Activated T-cell treated with anti-CD3 and anti-CD28 coated beads for 48 hours (primary cell): ENCODE measurements at places on chromosomes 2 and 18.

DNA sequence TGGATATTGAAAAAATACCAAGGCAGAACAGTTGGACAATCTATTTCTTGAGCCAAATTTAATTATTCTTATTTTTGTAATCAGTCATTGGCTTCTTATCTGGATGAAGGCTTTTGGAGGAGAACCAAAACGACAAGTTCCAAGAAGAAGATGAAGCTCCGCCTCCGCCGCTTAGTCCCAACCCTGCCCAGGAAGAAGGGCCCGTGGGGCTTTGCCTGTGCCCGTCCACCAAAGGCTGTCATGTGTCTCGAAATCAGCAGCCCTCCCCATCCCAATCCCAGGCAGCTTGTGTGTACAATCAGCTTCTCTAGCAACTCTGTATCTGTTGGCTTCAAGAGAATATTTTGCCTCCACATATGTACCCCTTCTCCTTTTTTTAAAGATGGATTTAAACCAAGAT lies 24.6 kb downstream of the PTRHD1 start:
- DNase-seq, result no peak

DNA sequence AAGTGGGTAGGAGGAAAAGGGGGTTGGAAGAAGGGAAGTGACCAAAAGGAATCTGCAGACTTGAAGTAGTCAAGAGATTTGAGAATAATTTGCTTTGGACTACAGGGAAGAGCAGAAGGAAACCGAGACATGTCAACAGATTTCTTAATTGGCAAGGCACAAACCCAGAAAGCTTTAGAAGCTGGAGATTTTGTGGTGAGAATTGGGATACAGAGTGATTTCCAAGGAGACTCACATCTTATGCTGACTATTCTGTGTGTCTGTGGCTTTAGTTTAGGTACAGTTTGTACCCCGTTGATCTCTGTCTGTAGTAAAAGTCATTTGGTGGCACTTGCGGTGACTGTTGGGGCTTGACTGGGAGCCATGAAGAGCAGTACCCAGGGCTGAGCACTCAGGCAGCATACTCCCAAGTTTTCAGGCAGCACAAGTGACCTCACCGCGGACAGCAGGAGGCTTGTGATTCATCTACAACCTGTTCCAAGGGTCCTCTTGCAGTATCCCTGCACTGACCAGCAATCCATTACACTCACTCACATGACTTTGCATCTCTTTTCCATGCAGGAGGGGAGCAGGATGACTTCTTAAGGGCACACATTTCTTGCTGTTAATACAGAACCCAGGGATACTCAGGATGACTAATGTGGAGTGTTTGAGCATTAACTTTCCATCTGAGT lies 97.1 kb upstream of the TNP1 start:
- DNase-seq, result no peak

DNA sequence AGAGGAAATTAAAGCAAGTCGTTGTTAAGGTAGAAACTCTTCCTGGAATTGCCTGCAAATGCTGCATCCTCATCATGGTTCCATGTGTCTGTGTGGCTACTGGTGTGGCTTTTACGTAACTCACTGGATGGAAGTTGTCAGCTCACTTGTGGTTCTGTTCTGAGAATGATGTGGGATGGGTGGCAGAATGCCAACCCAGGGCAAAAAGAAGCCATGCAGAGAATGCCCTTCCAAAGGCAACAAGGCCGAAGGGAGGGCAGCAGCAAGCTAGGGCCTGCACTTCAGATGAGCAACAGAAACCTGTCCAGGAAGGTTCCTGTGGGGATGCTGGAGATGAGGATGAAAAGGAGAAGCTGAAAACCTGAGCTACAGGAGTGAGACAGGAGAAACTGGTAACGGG lies 10.4 kb upstream of the NAPG start:
- DNase-seq, result no peak

GRCh38 chr18:52341608-52342381 lies 1.8 kb downstream of the DCC start:
- no peak for DNase-seq

GRCh38 chr18:61352059-61352458 lies 18.8 kb downstream of the CDH20 start:
- no peak for DNase-seq

DNA sequence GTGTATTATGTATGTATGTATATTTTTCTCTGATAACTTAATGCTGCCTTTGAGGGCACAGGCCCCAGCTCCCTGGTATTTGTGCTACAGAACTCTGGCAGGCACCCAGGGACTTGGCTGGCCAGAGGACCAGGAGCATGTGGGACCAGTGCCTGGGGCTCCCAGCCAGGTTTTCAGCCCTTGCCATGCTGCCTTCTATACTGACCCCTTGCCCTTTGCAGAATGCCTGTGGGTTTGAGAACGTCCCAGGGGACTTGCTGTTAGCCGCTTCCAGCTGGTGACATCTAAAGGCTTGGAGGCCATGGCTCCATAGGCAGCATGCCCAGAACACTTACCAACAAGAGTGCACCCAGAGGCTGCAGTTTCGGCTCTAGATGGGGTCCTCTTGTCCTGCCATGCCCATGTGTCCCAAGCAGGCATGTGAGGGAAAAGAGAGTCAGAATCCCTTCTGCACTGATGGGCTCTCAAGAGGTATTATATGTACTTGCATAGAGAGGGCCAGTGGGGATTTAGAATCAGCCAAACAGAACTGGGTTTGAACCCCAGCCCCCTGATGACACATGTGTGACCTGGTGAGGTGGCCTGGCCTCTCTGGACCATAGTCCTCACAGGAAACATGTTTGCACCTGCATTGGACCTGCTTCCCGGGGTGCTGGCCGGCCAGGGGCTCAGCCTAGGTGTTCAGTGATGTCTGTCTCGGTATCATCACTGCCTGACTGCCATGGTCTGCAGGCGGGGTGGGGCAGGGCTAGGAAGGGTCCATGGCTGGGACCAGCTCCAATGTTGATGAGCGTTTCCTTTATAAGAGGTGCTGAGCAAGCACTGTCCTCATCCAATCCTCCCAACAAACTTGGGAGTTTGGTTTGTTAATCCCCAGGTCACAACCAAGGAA lies 119.2 kb upstream of the FHL2 start:
- DNase-seq, result no peak

DNA sequence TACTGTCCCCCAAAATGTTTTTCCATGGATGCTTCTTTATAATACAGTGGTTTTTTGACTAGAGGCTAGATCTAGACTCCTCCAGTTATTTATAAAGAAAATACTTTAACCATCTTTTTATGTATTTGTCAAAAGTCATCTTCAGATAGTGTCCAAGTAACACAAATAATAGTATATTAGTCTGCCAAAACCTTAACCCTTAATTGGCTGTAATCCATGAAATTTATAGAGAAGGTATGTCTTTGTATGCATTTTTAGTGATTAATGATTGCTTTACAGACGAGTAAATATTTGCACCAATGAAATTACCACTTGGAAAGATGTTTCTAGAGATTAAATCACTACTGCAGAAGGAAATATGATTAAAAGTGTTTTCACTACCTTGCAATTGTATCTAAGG lies 451.8 kb upstream of the NRXN1 start:
- no peak for DNase-seq

- DNase-seq, result no peak
These were observed 27.3 kb downstream of the GPC1 start for GRCh38 chr2:240462707-240463273.

- no peak for DNase-seq
These were observed 239.7 kb downstream of the GPD2 start for GRCh38 chr2:156675896-156676295.

DNA sequence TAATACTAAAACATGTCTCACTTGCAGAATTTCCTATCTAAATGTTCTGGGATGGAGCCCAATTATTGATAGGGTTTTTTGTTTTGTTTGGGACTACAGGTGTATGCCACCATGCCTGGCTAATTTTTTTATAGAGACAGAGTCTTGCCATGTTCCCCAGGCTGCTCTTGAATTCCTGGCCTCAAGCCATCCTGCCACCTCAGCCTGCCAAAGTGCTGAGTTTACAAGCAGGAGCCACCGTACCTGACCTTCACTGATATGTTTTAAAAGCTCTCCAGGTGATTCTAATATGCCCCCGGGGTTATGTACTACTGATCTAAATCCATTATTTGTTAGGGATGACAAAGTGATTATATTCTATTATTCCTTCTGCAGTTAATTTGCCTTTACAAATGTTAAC lies 2.2 kb downstream of the ELAC1 start:
- DNase-seq, result no peak

DNA sequence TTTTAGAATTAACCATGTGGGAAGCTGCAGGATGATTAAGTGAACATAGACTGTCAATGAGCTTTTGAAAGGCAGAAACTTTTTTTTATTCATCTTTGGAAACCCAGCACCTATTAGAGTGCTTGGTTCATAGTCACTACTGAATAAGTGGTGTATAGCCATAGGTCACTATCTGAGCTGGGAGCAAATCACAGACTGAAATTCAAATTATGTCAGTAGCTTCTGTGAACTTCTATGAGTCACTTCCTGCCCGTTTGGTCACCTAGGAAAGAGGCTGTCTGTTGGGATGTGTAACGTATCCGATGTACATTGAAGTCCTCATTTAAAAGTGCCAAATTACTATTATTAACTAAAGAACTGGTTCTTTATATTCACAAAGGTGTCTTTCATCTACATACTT lies 20.5 kb upstream of the SLC40A1 start:
- no peak for DNase-seq

- no peak for DNase-seq
These were observed 550.9 kb upstream of the PKDCC start for GRCh38 chr2:41496908-41497307.

DNA sequence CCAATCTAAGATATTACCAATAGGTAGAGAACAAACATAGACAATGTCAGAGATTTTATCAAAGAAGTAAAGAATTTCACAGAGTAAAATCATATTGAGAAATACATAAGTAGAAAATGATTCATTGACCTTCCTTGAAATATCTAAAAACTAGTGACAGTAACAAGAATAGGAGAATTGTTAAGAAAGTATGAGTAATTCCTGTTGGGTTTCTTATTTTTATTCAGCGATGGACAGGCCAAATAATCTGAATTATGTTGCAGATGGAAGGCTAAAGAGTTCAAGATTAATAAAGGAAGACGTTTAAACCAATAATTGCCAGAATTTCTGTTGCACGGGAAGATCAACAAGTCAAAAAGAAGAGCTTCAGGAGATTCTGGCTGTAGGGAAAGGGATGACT lies 163.4 kb upstream of the RASGRP3 start:
- DNase-seq, result no peak

DNA sequence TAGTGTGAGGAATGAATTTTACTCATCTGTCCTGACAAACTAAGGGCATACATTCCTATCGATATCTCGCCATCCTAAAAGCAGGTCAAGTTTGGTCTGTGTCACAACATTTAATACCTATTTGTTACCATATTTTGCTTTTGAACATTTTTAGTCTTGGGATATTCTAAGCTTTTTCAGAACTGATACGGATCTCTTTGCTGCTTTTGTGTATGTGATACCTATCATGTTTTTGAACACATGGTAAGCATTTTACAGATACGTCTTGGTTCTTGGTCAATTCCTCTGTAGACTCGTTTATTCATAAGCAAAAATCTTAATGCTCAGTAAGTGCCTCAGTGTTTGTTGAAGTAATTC lies 592 bp downstream of the ZNF397 start:
- DNase-seq, result no peak

GRCh38 chr2:150978053-150978452 lies 283.6 kb downstream of the RBM43 start:
- DNase-seq, result no peak

GRCh38 chr2:36446294-36446693 lies 90.7 kb downstream of the CRIM1 start:
- DNase-seq, result no peak
